Hematopoietic multipotent progenitor cell treated with erythropoietin and hydrocortisone succinate and interleukin-3 and kit ligand, for 15 days (in vitro differentiated cells): ENCODE measurements at places on chromosomes 4 and X.

- peak; percentile 72 for DNase-seq
Measured at GRCh38 chrX:40105835-40106675, 8.3 kb upstream of the BCOR start.

- DNase-seq = no peak
Measured at GRCh38 chrX:11626351-11626750, 39.4 kb downstream of the ARHGAP6 start.

GRCh38 chrX:71224098-71224708 is 1.2 kb downstream of the GJB1 start:
- no peak for DNase-seq

DNA sequence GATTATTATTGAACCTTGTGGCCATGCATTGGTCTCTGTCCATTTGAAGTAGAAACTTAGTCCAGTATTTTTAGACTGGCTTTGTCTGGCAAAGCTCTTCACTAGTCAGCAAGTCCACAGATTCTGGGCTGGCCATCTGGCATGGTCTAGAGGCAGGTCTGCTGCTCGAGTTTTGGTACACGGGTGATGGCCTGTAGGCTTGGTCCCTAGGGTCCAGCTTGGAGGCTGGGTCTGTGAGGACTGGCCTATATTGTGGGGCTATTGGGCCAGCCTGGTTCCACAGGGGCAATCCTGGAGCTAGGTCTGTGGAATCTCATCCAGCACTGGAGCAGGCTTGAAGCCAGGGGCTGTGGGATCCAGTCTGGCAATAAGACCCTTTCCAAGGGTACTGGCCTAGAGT is 607.6 kb upstream of the KLHL4 start:
- no peak for DNase-seq

DNA sequence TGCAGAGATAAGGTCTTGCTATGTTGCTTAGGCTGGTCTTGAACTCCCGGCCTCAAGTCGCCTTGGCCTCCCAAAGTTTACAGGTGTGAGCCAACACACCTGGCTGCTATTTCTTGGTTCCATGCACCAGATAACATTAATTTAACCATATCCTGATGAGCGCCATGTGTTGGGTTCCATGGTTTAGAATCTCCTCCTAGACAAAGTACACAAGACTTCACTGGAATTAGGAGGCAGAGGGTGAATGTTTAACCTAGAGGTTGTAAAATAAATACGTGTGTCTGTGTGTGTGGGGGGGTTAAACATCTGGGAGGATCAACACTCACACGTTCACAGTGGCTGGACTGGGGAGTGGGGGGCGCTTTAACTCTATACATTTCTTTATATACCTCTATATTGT is 32.4 kb upstream of the SORCS2 start:
- DNase-seq = no peak

- DNase-seq = no peak
Measured at GRCh38 chr4:41334182-41334581, 77.5 kb downstream of the UCHL1 start.

GRCh38 chr4:37749398-37749988 is 63.3 kb upstream of the RELL1 start:
- DNase-seq = no peak

DNA sequence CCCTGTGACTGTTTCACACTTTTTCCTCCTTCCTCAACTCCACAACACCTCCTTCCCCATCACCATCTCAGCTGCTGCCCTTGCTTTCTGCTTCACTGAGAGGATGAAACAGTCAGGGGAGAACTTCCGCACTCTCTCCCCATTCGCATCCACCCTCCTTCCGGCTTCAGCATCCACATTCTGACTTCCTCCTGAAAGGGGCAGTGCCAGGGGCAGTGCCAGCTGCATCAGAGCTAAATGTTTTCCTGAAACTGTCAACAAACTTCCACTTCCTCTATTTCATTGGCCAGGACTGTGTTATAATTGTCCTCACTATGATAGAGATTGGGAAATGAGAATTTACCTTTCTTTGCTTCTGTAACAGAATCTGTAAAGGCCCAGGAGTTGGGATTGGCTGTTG is 18.2 kb upstream of the RASL11B start:
- no peak for DNase-seq

DNA sequence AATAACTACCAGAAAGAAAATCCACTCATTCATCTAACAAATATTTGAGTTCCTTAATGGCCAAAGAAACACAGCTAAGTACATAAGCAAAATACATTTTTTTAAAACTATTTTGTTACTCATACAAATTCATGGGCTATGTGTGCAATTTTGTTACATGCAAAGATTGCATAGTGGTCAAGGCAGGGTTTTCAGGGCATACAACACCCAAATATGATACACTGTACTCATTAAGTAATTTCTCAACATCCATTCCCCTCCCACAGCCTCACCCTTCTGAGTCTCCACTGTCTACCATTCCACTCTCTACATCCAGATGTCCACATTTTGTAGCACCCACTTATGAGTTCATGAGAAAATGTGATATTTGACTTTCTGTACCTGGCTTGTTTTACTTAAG is 58.2 kb downstream of the BRWD3 start:
- DNase-seq = no peak

DNA sequence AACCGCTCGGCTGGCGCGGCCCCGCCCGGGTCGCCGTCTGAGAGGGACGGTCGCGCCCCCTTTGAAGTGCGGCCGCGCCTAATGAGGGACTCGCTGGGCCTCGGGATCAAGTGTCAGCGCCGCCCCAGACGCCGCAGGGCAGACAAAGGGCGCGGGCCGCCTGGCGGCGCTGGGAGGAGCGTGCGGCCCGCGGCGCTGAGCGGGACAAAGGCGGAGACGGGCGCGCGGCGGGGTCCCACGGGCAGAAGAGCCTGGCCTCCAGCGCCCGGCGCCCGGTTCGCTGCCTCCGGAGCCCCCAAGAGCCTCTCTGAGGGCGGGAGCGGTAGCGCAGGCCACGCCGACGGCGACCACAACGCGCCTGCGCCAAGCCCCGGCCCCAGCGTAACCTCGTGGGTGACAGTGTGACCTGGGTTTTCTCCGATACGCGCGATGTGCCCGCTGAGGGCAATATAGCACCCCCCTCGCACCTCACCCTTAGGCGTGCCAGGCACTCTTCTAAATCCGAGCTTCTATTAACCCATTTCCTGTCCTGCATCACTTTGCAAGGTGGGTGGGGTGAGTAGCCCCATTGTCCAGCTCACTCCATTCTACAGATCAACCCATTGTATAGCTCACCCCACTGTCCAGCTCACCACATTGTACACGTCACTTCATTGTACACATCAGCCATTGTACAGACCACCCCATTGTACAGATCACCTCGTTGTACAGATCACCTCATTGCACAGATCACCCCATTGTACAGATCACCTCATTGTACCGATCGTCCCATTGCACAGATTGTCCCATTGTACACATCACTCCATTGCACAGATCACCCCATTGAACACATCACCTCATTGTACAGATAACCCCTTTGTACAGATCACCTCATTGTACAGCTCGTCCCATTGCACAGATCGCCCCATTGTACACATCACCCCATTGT is 33.7 kb upstream of the STX18 start:
- DNase-seq = peak; percentile 13

- no peak for DNase-seq
Measured at GRCh38 chr4:2252530-2253091, 9.3 kb downstream of the MXD4 start.

- no peak for DNase-seq
Measured at GRCh38 chr4:26151615-26152014, 169.2 kb upstream of the RBPJ start.

- no peak for DNase-seq
Measured at GRCh38 chr4:107890779-107891178, 40.6 kb upstream of the CYP2U1 start.

DNA sequence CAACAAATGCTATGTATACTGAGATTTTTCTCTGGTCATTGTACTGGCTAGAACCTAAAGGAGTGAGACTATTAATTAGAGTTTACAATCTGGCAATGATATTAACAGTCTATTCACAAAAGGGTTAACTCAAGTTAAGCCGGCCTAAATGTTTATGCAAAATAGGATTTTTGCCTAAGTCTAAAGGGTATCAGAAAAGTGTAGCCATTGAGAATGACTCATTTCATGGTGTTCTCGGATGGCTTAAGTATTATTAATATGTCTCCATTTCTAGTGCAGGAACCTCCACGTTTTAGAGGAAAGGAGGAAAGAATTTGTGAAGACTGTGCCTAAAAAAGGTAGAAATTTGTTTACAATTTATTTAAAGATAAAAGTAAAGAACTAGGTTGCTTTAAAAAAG is 29.8 kb downstream of the DYNLT3 start:
- DNase-seq = no peak

DNA sequence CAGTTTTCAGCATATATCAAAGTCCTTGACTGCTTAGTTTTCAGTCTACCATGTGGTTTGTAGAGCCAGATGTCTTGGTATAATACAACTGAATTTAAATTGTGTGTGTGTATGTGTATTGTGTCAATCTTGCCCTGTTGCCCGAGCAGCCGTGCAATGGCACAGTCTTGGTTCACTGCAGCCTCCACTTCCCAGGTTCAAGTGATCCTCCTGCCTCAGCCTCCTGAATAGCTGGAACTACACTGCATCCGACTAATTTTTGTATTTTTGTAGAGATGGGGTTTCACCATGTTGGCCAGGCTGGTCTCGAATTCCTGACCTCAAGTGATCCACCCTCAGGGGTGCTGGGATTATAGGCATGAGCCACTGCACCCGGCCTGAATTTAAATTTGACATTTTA is 6.0 kb upstream of the KLHL5 start:
- no peak for DNase-seq

DNA sequence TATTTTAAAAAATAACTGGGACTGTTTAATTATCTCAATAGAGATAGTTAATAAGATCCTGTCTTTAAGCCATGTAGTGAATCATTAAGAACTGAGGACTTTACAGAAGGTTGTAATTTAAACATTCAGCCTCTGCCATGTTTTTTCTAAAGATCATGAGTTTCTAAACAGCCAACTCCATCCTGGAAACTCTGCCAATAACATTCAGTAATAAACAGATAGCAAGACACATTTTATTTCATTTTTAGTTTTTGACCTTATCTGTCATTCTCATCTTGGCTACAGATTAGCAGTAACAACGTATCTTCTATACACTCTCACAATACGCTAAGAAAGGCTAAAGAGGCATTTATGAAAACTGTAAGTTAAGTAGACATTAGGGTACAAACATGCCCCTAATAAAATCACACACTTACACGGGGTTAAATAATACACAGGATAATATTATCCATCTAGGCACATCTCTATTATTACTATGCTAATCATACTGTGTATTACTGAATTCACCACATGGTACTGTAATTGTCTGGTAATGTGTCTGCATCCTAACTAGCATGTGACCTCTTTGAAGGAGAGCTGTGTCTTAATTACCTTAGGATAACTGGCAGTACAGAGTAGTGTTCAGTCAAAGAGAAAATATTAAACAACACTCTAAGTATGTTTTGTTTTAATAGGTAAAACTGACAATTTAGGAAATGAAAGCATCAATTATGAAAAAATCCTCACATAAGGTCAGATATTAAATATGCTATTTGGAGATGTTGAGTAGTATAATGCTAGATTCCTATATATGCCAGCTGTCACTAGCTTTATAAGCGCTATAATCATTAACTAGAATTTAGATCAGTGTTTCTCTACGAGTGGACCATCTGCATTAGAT is 122.4 kb upstream of the NAP1L5 start:
- no peak for DNase-seq

DNA sequence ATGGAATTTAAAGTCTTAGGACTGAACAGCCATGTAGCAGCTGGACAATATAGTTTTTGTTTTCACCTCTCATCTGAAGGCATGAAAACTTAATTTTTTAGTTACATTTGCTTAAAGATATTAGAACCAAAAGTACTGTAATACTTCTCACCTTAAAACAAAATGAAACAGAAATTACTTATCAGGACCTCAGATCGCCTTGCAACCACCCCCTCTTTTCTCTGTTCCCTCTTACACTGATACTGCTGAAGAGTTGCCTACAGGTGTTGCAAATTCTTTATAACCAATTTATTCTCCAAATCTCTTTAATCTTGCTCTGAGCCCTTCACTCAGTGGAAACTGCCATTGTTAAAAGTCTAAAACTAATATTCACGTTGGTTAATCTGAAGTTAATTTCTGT is 145.0 kb downstream of the SPCS3 start:
- DNase-seq = no peak

DNA sequence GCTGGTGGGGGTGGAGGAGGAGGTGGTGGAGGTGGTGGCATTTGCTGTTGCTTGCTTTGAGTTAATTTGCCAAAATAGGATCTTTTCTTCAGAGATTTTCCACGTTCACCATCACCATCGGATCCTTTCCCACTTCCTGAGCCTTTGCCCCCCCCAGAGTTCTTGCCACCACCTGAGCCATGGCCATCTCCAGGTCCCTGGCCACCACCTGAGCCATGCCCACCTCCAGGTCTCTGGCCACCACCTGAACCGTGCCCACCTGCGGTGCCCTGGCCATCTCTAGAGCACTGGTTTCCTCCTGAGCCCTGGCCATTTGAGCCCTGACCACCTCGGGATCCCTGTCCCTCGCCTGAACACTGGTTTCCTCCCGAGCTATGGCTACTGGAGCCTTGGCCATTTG is 1.9 kb downstream of the IRS4 start:
- DNase-seq = no peak

DNA sequence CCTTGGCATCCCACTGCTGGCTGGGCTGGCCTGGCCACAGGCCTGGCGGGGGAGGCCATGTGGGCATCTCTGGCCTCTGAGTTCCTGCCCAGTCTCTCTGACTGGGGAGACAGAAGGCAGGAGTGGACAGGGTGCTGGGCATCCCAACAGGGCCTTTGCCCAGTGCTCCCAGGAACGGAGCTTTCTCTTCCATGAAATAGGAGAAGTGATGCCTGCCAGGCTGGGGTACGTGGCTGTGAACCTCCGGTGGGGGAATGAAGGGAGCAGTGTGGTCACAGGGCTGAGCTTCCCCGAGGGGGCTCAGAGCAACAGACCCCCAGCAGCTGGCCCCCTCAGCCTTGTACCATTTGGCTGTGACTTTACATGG is 40.4 kb upstream of the HMX1 start:
- DNase-seq = no peak

GRCh38 chrX:42627891-42628290 is 150.1 kb downstream of the PPP1R2C start:
- no peak for DNase-seq

DNA sequence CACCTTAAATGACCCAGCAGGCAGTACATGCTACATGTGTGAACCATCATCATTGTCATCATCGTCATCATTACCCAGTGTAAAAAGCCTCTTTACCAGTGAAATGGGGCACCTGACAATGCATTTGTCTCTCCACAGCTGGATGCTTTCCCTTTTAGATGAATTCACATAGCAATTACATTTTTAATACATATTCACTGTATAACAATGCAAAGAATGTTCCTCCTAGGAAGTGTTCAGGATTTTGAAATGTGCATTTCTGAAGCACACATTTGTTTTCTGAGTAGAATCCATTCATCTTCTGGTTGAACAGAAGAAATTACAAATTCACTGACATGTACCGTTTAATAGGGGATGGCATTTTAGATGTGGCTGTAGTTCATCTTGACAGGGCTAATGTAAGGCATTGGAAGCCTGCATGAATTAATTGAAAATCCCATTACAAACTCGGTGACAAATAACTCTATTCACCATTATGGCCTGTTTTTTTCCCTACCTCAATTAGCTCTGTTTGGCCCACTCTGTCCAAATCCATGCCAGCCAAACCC is 111.1 kb downstream of the SH3RF1 start:
- no peak for DNase-seq
